ENCODE measurements at places on chromosomes 6 and 20.

GRCh38 chr20:32314768-32315167 lies 37.3 kb downstream of the KIF3B start:
- no peak for DNase-seq

- no peak for DNase-seq
These were observed 191.6 kb downstream of the C6orf118 start for GRCh38 chr6:165117806-165118205.

GRCh38 chr6:136616527-136616926 lies 66.3 kb upstream of the MAP7 start:
- DNase-seq: no peak

GRCh38 chr6:142940487-142940886 lies 4.5 kb downstream of the HIVEP2 start:
- no peak for DNase-seq

- DNase-seq: no peak
These were observed 431.3 kb upstream of the RNF217 start for GRCh38 chr6:124530926-124531325.

GRCh38 chr6:114284281-114284680 lies 58.5 kb downstream of the HS3ST5 start:
- no peak for DNase-seq

DNA sequence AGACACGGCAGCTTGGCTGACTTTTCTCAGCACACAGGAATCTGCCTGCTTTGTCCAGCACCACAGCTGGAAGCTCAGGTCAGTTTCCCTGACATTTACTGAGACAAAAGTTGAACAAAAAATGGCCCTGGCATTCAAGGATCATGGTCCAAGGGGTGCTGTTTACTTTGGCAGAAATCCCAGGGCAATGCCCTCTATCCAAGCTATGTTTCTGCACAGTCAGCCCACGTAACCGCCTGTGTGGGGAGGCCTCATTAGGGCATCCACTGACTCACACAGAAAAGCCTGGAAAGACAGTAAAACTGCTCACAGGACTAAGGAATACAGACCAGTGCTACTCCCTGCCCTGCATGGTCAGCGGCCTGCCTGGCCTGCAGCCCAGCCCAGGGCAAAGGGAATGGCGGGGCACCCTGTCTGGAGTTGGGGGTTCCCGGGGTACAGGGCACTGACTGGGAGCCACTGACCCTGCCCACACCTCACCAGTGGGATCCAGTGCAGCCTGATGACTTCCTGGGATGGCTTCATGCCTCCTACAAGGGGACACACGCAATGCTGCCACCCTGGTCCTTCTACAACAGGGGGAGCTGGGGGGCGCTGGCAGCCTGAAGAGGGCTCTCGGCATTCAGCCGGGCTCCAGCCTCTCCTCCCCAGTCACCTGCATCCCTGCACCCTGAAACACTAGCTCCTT lies 77.1 kb downstream of the NINL start:
- no peak for DNase-seq

- DNase-seq: no peak
These were observed 45.8 kb downstream of the HIVEP2 start for GRCh38 chr6:142898927-142899895.

- DNase-seq: no peak
These were observed 29.6 kb upstream of the TMEM244 start for GRCh38 chr6:129890701-129891100.

- DNase-seq: no peak
These were observed 85.8 kb upstream of the ESR1 start for GRCh38 chr6:151721671-151722070.

- no peak for DNase-seq
These were observed 202.3 kb downstream of the THBS2 start for GRCh38 chr6:169051371-169051770.

DNA sequence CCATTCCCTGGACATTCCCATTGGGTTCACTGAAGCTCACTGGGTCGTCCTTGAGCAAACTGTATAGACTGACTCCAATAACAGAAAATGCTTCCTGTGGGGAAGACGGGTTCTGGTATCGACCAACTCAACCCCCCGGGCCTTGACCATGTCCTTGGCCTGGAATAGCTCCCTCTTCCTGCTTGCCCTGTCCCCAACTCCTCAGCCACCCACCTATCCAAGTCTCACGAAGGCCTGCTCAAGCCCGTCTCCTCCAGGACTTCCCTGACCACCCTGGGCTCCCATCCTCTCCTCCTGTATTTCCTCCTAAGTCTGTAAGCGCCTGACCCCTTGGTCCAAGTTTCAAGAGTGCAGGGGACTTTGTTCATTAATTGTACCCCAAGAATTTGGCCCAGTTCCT lies 2.8 kb upstream of the HMGA1 start:
- DNase-seq: no peak

GRCh38 chr6:24359640-24360454 lies 2.0 kb upstream of the DCDC2 start:
- peak; percentile 38 for DNase-seq

DNA sequence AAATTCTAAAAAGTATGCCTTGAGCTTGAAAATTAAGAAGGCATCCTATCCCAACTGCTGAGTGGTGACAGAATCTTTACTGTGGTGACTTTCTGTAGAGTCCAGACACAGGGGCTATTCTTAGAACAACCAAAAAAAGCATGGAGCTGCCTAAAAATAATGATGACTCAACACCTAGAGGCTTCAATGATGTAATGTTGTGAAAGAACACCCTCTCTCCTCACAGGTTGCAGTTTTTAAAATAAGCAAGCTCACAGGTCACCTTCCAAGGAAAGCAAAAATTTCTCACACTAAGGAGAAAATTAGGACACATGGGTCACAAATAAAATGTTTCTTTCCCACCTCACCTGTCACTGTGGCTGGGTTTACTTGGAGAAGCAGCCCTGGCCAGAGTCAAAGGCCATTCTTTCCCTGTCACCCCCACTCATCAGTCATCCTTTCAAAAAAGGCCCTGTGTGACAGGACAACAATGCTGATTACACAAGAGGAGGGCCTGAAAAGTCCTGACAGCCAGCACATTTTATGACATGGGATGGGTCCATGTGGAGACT lies 53.5 kb downstream of the RCAN2 start:
- peak; percentile 63 for DNase-seq

DNA sequence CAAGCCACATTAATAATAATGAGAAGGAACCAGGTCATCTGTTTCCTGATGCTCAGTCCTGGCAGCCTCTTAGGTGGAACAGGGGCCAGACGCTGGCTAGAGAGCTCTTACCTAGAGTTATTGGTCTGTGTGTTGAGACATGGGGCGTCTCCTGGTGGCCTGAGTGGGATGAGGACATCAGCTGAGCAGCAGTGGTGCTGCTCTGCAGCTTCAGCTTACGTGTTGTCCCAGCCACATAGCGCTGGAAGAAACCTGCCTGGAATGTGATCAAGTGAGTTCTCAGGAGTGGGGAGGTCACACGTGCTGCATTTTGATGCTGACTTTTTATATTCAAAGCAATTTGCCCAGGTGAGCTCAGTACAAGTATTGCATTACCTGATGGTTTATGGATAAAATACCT lies 355.4 kb downstream of the CDH26 start:
- DNase-seq: no peak

DNA sequence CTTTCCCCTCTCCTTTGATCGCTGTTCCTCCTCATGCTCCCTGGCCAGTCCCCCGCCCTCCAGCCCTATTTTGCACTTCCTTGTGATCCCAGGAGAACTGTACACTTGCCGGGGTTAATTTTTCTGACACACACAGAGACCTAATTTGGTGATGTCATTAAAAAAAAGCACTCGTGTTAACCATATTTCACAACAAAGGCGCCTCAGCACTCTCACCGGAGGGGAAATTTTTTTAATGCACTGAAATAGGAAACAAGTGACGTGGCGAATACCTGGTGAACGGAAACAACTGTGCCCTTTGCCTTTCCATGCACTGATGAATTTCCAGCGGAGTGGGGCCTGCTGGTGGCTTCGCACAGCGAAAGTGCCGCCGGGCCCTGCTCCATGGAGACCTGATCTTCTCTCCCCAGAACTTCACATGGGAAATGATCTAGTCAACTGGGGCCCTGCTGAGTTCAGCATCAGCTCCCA lies 53.9 kb upstream of the TAGAP start:
- DNase-seq: no peak

- no peak for DNase-seq
These were observed 15.4 kb upstream of the PREX1 start for GRCh38 chr20:48843057-48843806.

- no peak for DNase-seq
These were observed 1.9 kb downstream of the ABRACL start for GRCh38 chr6:139030228-139030963.

GRCh38 chr6:55576811-55577210 lies 2.2 kb downstream of the HMGCLL1 start:
- DNase-seq: no peak

GRCh38 chr20:46089167-46089416 lies 670 bp downstream of the NCOA5 start:
- no peak for DNase-seq

All from cerebellar cortex (tissue), 1 donor.